ENCODE measurements at places on chromosomes 2 and 18. TPM values are rescaled to one million over a fixed set of nuclear protein-coding genes. Genes with fewer than 3 reads are reported as not detected.

POTEE gene
- total RNA-seq: not detected

PMAIP1 gene
- 0.58 TPM for total RNA-seq

INPP5D gene
- total RNA-seq: 4.9 TPM

DNA sequence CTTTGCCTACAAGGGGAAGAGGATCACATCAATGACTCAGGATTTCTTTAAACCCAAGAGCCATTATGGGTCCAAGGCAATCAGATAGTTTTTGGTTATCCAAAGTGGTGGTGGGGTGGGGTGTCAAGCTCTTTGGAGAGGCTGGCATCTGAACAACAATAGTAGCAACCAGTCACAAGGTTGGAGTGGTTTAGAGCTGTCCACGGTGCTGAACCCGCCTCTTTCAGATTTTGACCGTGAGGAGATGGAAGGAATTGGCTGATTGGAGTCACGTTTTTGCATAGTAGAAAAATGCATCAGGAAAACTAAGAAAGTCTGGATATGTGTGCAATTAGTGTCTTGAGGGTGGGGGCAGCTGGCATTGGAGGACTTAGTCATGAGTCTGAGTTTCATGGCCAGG lies 159.9 kb downstream of the LOXHD1 start:
- peak; percentile 27 for DNase-seq
- H3K4me1 ChIP-seq: no peaks in the 10 kb centered on the region
- H3K4me3 ChIP-seq: no peak overlapping the region
- H3K36me3 ChIP-seq: no peaks in the 10 kb centered on the region
- H3K27ac ChIP-seq: no peak overlapping the region

UNC50 gene
- 32.0 TPM for total RNA-seq

FOXD4L1 gene
- 0.11 TPM for total RNA-seq

ZNF521 gene
- total RNA-seq: 10.3 TPM

- peak overlapping the region; percentile 49 for H3K4me3 ChIP-seq
- peaks cover 8% of the 10 kb centered on the region for H3K4me1 ChIP-seq
- no peaks in the 10 kb centered on the region for H3K36me3 ChIP-seq
- H3K27ac ChIP-seq: no peak overlapping the region
- peak; percentile 39 for DNase-seq
- peaks cover 25% of the 10 kb centered on the region for H3K27me3 ChIP-seq
These were observed 62.2 kb downstream of the ADNP2 start for GRCh38 chr18:80171054-80171872.

- no peaks in the 10 kb centered on the region for H3K36me3 ChIP-seq
- no peak overlapping the region for H3K4me3 ChIP-seq
- peaks cover 13% of the 10 kb centered on the region for H3K4me1 ChIP-seq
These were observed 137.0 kb downstream of the BCL11A start for GRCh38 chr2:60416221-60417008.

- DNase-seq: no peak
- no peak overlapping the region for H3K27ac ChIP-seq
- H3K27me3 ChIP-seq: no peaks in the 10 kb centered on the region
- H3K4me1 ChIP-seq: no peaks in the 10 kb centered on the region
- no peaks in the 10 kb centered on the region for H3K36me3 ChIP-seq
These were observed 146.4 kb downstream of the FTCDNL1 start for GRCh38 chr2:199704358-199705238.

DNA sequence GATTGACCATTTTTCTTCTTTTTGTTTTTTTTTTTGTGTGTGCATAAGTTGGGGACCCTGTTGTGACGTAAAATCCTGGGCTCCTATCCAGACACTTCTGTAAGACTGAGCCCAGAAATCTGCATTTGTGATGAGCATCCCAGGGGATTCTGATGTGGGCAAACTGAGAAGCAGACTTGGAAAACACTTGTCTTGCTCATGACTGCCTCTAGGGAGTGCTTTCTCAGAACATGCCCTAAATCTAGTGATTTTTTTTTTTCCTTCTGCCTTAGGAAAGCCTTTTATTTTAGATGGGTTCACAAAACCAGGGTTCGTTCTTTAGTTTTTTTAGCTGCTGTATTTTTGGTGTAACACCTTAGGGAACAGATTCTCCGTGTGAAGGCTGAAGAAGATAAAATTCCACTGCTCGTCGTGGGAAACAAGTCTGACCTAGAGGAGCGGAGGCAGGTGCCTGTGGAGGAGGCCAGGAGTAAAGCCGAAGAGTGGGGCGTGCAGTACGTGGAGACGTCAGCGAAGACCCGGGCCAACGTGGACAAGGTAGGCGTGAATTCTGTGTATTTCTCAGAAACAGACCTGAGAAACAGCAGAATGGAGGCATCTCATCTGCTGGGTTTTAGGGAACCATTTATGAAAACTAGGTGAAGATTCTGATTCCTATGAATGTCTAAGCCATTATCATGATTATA lies 36.7 kb downstream of the RALB start:
- H3K4me3 ChIP-seq: no peak overlapping the region
- peaks cover 50% of the 10 kb centered on the region for H3K4me1 ChIP-seq
- H3K27ac ChIP-seq: no peak overlapping the region
- DNase-seq: no peak
- no peaks in the 10 kb centered on the region for H3K27me3 ChIP-seq
- H3K36me3 ChIP-seq: peaks cover 30% of the 10 kb centered on the region

GRCh38 chr18:27164905-27165304 lies 20.2 kb downstream of the CHST9 start:
- no peaks in the 10 kb centered on the region for H3K4me1 ChIP-seq
- H3K36me3 ChIP-seq: no peaks in the 10 kb centered on the region
- no peak overlapping the region for H3K27ac ChIP-seq
- no peak overlapping the region for H3K4me3 ChIP-seq

GRCh38 chr18:31040686-31041270 lies 1.8 kb downstream of the DSC3 start:
- peaks cover 24% of the 10 kb centered on the region for H3K4me1 ChIP-seq
- no peak overlapping the region for H3K27ac ChIP-seq
- no peak for DNase-seq
- H3K36me3 ChIP-seq: no peaks in the 10 kb centered on the region
- peak overlapping the region; percentile 59 for H3K4me3 ChIP-seq
- peaks cover 87% of the 10 kb centered on the region for H3K27me3 ChIP-seq

- H3K4me1 ChIP-seq: peaks cover 21% of the 10 kb centered on the region
- no peaks in the 10 kb centered on the region for H3K36me3 ChIP-seq
- no peak overlapping the region for H3K27ac ChIP-seq
These were observed 537.1 kb upstream of the ID2 start for GRCh38 chr2:8144785-8145184.

DNAH6 gene
- total RNA-seq: 0.14 TPM

DNA sequence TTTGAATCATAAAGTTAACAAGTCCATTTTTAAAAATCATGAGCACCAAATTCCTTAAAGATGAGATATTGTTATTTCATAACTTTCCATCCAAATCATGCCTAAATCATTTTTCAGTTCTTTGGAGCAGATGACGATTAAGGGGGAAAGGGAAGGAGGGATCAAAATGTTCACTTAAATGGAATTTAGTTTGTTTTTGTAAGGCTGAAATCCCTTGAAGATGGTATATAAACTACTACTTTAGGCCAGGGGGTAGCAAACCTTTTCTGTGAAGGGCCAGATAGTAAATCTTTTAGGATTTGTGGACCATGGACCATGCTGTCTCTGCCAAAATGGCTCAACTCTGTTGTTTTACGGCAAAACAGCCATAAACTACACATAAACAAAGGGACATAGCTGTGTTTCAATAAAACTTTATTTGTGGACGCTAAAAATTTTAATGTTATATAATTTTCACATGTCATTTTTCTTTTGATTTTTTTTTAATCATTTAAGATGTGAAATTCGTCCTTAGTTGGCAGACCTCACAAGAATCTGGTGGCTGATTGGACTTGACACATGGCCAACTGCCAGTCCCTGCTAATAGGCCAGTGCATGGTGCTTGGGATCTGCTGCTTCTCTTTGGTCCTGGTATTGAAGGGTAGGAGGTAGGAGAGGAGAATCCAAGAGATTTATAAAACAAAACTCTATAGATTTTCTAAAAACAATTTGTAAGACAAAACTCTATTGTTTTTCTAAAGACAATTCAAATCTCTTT lies 52.0 kb upstream of the RTN4 start:
- H3K36me3 ChIP-seq: no peaks in the 10 kb centered on the region
- peak overlapping the region; percentile 79 for H3K27ac ChIP-seq
- H3K4me3 ChIP-seq: no peak overlapping the region
- H3K4me1 ChIP-seq: peaks cover 46% of the 10 kb centered on the region
- no peaks in the 10 kb centered on the region for H3K27me3 ChIP-seq

GRCh38 chr2:150468350-150468960 lies 19.0 kb downstream of the RND3 start:
- DNase-seq: no peak
- no peak overlapping the region for H3K27ac ChIP-seq
- H3K4me3 ChIP-seq: no peak overlapping the region
- peaks cover 25% of the 10 kb centered on the region for H3K4me1 ChIP-seq
- peaks cover 44% of the 10 kb centered on the region for H3K36me3 ChIP-seq
- H3K27me3 ChIP-seq: no peaks in the 10 kb centered on the region

CD226 gene
- total RNA-seq: 0.91 TPM

Measured in left ventricle myocardium inferior (tissue), 1 donor.